Gastrocnemius medialis (tissue), 4 donors: ENCODE measurements at places on chromosomes 4 and X.

GRCh38 chrX:41144873-41145272, 59.6 kb downstream of the USP9X start:
- DNase-seq: no peak

GRCh38 chrX:53223068-53223693, 1.8 kb downstream of the KDM5C start:
- peak; percentile 49 for DNase-seq

DNA sequence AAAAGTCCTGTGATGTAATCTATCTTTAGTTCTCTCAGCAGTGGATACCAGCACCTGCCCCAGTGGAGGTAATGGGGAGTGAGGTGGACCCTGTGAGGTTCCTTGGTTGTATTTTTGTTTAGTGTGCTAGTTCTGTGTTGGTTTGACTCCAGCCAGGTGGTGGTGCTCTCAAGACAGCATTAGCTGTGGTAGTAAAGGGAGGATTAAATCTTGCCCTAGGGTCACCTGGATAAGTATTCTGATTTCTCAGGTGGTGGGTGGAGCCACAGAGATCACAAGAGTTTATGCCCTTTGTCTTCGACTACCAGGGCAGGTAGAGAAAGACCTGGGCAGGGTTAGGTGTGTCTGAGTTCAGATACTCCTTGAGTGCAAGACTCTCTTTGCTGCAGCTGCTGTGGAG, 176.3 kb upstream of the EDA2R start:
- DNase-seq: no peak

GRCh38 chrX:43448688-43449087, 207.4 kb upstream of the MAOA start:
- DNase-seq: no peak

GRCh38 chr4:39682138-39682537, 15.8 kb upstream of the UBE2K start:
- DNase-seq: no peak

DNA sequence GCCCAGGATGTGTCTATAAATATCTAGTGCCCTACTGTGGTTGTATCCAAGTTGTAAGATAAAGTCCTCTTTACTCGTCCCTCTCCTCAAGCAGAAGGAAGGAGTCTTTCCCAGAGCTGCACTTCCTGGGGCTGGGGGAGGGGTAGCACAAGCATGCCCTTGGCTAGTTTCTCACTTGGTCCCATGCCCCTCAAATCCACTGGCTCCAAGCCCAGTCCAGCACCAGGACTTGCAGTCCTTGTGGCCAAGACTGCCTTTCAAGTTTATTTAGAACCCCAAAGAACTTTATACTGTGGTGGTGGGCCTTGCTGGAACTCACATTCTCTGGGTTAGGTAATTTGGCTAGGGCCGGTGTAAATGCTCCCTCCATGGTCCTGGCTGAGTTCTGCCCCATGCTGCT, 43.2 kb upstream of the SLC10A4 start:
- no peak for DNase-seq

DNA sequence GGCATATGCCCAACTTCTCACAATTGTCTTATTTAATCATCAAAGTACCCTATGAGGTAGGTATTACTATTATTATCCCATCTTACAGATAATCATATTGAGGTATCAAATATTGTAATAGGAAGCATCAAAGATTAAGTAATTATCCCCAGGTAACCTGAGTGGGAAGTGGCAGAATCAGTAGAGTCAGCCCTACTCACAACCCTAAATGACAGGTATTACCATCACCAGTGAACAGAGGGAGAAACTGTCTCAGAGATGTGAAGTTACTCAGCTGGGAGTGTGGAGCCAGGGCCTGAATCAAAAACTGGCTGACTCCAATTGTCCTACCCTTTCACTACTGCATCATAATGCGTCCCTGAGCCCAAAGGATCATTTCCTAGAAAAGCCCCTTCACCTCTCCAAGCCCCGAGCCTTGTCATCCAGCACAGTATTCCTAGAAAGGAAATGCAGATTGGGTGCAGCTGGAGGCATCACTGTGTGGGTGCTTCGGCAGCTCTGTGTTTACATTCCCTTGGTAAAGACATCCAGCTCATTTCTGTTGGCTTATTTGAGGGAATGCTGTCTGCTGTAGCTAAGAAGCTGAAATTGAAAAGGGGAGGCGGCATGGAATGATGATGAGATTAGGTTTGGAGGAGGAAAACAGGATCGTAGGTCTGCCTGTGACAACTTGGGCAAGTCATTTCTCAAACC, 72.8 kb downstream of the DHX15 start:
- no peak for DNase-seq

- no peak for DNase-seq
Measured at GRCh38 chr4:103721251-103721650, 1.5 kb upstream of the TACR3 start.

GRCh38 chr4:91087743-91088142, 960.5 kb downstream of the CCSER1 start:
- DNase-seq: no peak

DNA sequence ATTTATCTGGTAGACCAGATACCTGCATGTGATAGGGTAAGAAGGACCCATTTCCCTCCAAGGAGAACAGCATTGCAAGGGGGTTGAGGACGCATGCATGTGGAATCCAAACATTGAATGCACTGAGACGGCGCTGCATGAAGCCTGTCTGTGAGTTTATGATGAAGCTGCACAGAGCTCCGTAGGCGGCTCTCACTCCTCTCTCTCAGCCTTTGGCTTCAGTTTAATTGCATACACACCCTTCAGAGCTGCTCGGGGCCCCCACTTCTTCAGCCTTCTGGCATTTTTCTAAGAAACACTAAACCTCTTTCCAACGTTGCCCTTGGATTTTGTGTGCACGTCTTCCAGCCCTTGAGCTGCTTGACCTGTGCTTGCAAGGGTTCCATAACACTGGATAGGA, 176.6 kb downstream of the DHRSX start:
- DNase-seq: no peak

DNA sequence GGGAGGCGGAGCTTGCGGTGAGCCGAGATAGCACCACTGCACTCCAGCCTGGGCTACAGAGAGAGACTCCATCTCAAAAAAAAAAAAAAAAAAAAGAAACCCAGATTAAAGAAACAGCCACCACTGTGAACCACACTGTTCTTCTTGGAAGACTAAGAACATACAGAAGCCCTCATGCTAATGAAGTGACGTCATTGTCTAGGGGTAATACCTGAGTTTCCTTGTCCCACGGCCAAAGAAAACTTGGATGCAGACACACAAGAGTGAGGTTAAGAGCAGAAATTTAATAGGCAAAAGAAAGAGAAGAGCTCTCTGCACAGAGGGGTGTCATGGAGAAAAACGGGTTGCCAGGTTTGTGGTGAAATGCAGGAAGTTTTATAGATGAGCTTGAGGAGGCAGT, 691.6 kb downstream of the NLGN4X start:
- DNase-seq: no peak

- DNase-seq: no peak
Measured at GRCh38 chr4:77734928-77735327, 84.2 kb downstream of the CNOT6L start.

DNA sequence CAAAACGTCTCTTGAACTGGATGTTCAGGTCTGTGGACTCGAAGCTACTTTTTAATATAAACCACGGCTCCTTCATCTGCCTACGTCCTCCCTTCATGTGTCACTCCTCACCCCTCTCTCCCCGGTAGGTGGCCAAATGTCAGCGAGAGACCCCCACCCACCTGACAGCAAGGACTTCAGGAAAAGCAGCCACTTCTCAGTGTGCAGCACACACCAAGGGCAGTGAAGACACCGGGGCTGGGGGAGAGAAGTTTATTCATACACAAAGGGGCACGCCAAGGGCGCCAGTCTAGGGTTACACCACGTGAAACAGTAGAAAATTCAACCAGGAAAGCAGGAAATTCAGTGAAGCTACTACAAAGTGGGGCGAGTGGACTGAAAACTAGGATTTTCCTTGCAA, 181.2 kb downstream of the AFAP1 start:
- no peak for DNase-seq

DNA sequence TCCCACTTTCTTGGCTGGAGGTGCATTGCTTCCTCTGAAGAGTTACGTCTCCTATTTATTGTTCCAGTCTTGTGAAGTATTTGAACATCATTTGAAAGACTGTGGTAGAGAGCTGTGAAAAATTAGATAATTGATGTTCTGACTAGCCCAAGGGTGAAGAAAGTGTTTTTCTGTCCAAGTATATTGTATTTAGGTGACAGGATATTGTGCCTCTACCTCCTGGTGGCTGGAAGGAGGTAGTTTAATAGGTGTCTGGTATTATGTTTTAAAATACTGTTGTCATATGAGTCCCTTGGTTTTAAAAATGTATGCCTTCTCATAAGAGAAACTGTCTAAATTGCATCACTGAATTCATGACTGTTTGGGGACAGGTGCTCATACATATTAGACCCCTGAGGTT, 226.0 kb downstream of the SPRY1 start:
- no peak for DNase-seq

GRCh38 chr4:109206620-109207019, 95.8 kb downstream of the COL25A1 start:
- no peak for DNase-seq

- DNase-seq: peak; percentile 87
Measured at GRCh38 chrX:53441531-53442321, 7.6 kb upstream of the HSD17B10 start.

DNA sequence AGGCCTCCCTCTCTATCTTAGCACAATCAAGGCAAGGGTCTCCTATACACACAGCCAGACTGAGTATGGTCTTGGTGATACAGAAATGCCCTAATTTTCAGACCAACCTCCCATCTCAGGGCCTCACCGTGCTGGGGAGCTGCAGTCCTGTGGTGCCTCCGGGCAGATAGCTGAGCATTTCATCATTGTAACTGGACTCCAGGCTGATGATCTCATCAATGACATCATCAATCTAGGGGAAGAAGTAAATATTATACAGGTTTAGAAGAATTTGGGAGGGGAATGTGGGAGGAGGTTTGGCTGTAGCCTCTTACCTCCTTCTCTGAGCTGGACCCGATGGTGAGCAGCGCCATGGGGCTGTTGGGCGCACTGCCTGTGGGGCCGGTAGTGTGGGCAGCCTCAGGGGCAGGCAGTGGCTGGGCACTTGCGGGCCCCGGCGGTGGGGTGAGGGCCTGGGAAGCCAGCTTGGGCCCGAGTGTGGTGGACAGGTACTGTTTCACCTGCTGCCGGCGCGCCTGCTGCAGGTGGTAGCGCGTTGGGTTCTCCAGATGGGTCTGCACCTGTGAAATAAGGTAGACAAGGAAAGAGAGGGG, 5.2 kb downstream of the TFE3 start:
- DNase-seq: no peak

DNA sequence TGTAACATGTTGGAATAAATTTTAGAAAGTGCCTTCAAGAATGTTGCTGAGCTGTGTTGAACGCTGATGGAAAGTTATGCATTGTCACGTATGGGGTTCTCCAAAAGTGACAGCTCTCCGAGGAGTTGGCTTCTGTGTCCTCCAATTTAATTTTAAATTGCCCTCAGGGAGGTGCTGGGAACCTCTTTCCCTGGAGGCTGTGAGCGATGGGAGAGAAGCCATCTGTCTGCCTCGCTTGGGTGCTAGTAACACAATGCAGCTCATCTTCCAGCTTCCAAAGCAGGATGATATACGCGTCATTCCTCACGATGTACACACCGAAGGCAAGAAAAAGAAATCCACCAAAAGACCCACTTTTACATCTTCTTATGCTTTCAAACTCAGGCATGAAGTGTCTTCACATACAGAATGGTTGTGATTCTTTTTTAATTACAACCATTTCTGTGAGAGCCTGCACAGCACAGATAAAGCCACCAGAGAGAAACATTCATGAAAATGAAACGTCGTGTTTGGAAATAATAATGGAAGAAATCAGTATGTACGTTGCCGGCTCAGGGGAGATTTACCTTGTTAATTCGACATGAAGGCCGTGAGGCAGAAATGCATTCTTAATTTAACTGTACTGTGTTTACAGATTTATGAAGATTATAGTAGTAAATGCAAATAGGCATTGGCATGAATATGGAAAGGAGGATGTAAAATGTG, 218.9 kb downstream of the ASMT start:
- DNase-seq: no peak

- no peak for DNase-seq
Measured at GRCh38 chr4:169115897-169116254, 105.8 kb upstream of the CBR4 start.

- no peak for DNase-seq
Measured at GRCh38 chrX:20971250-20971649, 403.0 kb upstream of the CNKSR2 start.

- DNase-seq: no peak
Measured at GRCh38 chr4:181952478-181952877, 290.7 kb upstream of the TENM3 start.

- no peak for DNase-seq
Measured at GRCh38 chr4:8275548-8275910, 6.0 kb downstream of the HTRA3 start.

GRCh38 chrX:675279-675954, 44.8 kb downstream of the SHOX start:
- no peak for DNase-seq

- no peak for DNase-seq
Measured at GRCh38 chr4:121737846-121738554, 27.0 kb downstream of the SMIM43 start.
